ENCODE measurements at places on chromosomes 16 and 17.

GRCh38 chr17:7626307-7626706 is 1.3 kb downstream of the SAT2 start:
- DNase-seq, result no peak

GRCh38 chr16:22098405-22099255 is 6.3 kb downstream of the VWA3A start:
- DNase-seq, result no peak

GRCh38 chr17:7056386-7056785 is 12.5 kb upstream of the SLC16A11 start:
- DNase-seq, result no peak

DNA sequence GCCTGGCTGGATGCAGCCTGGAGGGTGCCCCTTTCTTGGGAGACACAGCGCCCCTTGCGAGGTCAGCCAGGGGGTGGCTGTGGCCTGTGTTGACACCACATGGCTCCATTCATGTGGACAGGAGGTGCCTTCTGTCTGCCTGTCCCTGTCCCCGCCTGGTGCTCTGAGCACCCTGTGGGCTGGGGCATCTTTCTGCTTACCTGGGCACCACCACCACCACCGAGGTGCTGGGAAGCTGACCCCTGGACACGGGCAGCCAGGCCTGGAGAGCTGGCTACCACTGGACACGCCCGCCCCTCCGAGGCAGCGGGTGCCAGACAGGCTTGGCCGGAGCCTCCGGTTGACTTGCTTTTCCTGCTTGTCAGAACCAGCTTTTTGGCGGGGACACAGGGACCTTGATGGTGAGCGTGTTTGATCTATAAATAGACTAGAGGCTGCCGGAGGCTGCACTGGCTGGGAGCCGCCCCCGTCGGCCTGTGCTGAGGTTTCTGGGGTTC is 121.3 kb upstream of the GSE1 start:
- no peak for DNase-seq

- no peak for DNase-seq
Observed at GRCh38 chr17:41751288-41751687, 16.8 kb upstream of the HAP1 start.

DNA sequence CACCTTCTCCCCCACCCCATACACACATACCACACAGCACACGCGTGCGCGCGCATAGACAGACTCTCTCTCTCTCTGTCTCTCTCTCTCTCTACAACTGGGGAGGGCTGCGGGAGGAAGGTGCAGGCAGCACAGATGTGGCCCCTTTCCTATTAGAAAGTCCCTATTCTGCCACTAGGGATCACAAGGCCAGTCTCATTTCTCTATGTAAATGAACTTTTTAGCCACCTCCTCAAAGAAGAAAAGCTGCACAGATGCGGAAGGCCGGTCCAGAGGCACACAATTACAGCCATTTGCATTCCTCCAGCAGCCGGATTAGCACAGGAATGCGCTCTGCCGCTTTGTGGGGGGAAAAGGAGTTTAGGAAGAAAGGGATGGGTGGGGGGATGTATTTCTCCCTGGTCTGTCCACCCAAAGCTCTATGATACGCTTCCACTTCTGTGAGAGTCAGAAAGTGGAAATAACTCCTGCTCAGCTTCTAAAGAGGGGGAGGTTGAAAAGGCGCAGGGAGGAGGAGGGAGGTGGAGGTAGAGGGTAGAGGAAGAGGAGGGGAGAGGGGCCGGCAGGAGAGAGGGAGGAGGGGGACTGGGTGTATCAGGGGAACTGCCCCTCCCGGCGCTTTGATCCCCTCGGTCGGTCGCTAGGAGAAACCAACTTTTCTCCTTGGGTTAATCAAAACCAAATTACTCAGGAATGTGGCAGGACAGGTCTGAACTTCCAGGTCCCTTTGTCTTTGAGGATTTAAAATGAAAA is 11.7 kb downstream of the ZFHX3 start:
- DNase-seq, result no peak

DNA sequence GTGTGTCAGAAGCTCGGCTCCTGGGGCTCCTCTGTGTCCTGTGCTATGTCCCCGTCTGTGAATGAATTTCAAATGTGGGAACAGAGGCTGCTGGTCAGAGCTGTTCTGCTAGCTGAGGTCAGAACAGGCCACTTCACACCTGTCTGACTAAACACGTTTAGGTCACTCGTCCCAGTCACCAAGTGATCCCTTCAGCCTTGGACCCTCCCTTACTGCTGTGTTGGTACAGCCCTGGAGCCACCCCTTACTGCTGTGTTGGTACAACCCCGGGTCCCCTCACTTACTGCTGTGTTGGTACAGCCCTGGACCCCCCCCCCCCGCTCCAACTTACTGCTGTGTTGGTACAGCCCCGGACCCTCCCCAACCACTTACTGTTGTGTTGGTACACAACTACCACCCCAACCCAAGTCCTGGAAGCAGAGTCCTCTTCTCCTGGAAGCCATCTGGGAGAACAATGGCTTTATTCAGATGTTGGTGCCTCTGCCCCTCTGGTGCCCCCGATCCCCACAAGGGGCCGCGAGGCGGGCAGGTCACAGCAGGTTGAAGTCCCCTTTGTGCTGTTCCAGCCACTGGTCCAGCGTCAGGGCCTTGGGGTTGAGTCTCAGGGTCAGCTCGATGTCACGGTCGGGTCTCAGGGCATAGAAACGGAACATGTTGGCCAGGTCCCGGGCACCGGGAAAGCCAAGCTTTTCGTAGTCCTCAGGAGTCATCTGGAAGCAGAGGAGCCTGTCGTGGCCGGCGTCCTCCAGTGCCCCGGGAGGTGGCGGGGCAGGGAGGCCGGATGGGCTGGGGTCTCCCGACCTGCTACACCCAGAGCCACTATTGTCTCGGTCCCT is 13.0 kb downstream of the NMRAL1 start:
- no peak for DNase-seq

DNA sequence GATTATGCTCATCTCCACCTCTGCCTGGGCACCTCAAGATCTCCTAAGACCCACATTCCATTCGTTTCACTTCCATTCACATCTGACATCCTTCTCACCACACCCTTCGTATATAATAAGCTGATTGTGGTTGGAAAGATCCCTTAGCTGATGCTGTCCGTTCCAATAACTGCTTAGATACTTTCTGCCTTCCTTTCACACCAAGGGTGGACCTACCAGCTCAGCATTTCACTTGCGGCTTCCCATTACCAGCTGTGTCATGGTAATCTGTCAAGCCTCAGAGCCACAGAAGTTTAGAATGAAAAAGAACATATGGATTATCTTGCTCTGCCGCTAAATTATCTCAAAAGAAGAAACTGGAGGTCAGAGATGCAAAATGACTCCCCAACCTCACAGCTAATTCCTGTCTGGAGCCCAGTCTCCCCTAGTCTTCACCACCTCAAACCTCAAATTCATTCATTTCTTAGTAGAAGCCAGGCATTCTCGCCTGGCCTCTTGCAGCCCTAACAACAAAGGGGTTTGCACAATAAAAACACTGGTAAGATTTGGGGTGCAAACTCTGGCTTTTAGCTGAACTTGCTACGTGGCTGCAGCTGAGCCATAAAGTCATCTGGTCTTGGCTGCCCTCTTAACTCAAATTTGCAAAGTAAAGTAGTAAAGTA is 182.8 kb upstream of the HS3ST3A1 start:
- DNase-seq, result no peak

Measured in T-helper 9 cell (primary cell).